CD4-positive, alpha-beta T cell (primary cell): ENCODE measurements at places on chromosomes 4 and X.

DNA sequence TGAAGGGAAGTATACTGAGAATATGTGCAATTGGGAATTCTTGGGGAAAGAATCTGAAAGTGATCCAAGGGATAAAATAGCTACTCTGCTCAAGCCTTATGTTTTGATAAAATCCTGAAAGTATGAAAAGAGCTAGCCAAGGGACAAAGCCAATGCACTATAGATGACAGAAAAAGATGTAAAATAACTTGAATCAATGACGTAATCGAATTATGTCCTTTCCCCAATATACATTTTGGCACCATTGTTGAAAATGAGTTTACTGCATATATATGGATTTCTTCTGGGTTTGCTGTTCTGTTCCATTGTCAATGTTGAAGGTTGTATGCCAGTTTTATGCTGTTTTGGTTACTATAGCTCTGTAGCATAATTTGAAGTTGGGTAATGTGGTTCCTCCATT, 407.3 kb downstream of the DCAF12L2 start:
- no peak for DNase-seq

- no peak for DNase-seq
Measured at GRCh38 chr4:105102016-105102415, 44.7 kb upstream of the TET2 start.

GRCh38 chrX:132563976-132564375, 75.1 kb upstream of the MBNL3 start:
- no peak for DNase-seq

DNA sequence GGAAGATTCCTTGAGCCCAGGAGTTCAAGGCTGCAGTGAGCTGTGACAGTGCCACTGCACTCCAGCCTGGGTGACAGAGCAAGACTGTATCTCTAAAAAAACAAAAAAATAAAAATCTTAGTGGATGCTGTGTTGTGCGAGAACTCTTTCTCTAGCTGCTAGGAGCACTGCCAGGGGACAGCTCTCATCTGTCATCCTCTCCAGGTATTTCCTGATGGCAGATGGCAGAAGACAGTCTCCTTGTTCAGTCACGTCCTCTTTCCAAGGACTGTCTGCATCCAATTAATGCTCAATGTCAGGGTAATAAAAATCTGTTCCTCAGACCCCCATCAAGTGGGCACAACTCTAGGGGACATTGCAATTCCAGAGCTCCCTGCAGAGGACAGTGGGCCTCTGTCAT, 29.2 kb downstream of the PPM1K start:
- no peak for DNase-seq

DNA sequence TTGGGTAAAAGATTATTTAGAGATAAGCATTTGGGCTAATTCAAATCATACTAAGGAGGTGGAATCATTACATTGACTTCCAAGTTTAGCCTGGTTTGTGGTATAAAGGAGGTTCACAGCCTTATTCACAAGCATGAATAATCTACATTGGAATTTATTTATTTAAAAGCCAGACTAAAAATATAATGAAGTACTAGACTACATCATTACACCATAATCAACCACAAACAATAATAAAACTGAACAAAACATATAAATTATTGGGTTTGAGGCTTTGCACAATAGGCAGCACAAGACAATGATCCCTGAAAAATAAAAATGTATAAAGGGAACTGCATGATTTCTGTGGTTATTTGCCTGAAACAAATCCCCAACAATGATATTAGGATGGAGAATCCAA, 314.0 kb downstream of the GBA3 start:
- DNase-seq = no peak

- DNase-seq = no peak
Measured at GRCh38 chr4:1300466-1301455, 11.1 kb downstream of the MAEA start.

- DNase-seq = no peak
Measured at GRCh38 chr4:30996841-30997240, 276.7 kb downstream of the PCDH7 start.

DNA sequence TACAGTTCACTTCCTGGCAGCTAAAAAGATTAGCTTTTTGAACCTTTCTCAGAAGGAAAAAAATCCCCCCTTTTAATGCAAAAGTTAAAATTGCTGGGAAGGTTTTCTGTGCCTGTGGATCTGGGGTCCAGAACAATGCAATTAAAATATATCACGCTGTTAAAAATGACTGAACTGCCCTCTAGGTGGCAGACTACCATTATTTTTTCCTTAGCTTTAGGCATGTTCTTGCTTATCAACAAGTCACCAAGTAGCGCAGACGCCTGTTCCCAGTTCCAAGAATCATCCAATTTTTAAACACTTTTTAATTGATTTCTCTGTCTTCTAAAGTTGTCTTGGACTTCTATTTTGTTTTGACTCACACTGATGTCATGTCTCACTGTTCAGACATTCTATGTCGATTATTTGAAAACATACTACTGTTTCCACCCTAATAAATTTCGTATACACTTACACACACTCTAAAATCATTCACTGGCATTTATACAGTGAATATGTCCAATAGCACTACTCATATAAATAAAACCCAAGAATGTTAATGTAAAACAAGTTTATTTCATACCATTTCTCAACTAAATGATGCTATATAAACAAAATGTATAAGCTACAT, 661.6 kb downstream of the RAPGEF2 start:
- no peak for DNase-seq

DNA sequence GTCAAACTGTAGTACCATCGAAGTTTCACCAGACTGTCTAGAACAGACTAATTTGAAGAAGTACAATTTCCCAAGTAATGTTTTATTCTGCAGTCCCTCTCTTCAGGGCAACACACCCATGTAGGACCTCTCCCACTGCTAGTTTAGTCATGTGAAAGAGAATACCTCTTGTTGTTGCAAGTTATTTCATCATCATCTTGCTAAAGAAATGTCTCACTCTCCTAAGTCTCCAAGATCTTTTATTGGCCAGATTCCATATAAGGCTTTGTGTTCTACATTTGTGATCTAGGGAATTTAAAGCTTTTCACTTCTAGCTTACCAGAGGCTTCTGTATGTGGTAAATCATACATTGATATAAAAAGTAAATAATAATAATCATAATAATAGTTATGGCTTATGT, 745.3 kb upstream of the MAGEB2 start:
- no peak for DNase-seq

GRCh38 chr4:85798012-85798770, 323.2 kb downstream of the ARHGAP24 start:
- DNase-seq = no peak

GRCh38 chrX:13888284-13888683, 71.4 kb upstream of the GPM6B start:
- DNase-seq = no peak

- DNase-seq = peak; percentile 69
Measured at GRCh38 chr4:186204103-186204559, 12.8 kb downstream of the CYP4V2 start.

GRCh38 chrX:31038575-31039326, 33.1 kb downstream of the FTHL17 start:
- peak; percentile 19 for DNase-seq

- no peak for DNase-seq
Measured at GRCh38 chr4:156971676-156972378, at the start of gene PDGFC. Gene PDGFC (minus strand): TSS chr4:156971799. CDS start chr4:156970903, 896 bp downstream.

- no peak for DNase-seq
Measured at GRCh38 chr4:80213117-80213815, 16.0 kb downstream of the PRDM8 start.

DNA sequence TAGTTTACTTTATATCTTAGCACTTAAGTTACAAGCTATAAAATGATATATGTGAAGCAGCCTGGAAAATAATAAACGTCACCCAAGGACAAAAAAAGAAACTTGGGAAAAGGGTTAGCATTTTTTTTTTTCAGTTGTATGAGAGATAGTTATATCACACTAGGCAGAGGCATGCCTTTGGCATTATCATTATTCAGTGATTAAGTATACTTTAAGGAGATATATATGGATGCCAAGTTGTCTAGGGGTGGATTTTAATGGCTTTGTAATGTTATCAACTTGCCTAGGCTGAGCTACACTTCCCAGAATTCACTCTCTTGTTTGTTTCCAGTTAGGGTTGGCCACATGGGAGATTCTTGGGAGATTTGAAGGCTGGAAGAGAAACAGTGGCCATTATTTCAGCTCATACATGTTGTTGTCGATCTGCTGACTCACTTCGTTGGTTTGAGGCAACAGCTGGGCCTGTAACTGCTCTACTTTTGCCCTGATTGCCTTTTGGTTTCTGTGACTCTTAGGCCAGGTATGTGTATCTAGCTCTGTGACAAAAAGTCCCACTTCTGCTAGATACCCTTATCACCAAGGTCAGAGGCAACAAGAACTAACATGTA, 11.5 kb upstream of the SRPX start:
- DNase-seq = no peak

DNA sequence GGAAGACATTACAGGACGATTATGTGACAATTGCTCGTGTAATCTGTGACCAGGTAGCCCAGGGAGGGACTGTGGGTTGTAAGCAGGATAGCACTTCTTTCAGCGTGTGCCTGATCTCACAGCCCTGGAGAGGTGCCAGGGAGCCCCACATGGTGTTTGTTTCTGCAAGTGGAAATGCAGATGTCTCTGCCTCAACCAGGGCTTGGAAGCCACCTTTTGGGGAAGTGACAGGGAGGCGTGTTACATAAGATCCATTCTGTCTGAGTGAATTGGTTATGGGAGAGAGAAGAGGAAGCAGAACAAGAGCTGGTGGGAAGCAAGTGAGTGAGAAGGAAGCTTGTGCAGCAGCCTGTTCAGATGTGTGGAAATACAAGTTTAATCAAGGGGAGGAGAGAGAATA, 104.5 kb upstream of the GATB start:
- DNase-seq = no peak

DNA sequence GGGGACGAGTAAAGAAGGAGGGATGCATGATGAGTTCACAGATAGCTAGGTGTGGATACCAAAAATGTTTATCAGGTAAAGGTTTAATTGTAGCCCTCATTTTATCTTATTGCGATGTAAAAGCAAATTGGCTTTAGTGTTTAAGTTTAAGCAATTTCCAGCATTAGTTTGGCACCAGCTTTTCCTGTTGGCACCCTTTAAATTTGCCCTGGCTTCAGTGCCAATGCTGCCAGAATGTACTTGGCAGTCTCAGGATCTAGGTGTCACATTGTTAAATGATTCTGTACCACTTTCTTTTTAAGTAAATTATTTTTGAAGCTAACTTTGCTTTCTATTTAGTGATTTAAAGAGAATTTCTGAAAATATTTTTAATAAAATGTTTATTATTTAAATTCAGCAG, 681.8 kb downstream of the PCDH18 start:
- no peak for DNase-seq

- DNase-seq = no peak
Measured at GRCh38 chr4:67892253-67892652, 8.5 kb upstream of the TMPRSS11D start.

DNA sequence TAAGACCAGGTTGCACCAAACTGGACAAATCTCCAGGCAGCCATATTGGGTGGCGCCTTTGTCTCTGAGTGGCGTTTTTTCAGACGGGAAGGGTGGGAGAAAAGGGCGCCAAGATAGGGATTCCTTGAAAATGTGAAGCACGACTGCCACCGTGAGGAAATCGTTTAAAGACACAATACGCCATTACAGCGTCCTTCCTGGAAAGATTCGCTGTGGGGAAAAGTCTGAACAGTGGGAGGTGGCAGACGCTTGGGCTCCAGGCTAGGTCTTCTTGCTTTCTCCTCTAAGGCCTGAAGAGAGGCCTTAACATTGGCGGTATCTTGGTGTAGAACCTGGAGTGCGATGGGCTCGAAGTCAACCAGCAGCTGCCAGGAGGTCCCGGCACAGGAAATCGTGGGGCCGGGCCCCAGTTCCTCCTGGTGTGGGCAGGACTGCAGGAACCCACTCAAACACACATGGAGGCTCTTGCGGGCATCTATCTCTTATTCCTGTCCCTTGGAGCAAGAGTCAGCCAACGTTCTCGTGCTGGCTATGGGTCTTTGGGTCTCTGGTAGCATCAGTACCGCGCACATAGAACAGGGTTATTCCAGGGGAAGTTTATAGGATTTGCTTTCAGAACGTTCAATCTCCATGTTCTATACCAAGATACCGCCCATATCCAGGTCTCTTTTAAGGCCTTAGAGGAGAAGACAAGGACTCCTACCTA, 208.8 kb downstream of the OR13H1 start:
- no peak for DNase-seq

- no peak for DNase-seq
Measured at GRCh38 chr4:90375081-90375480, 247.9 kb downstream of the CCSER1 start.

DNA sequence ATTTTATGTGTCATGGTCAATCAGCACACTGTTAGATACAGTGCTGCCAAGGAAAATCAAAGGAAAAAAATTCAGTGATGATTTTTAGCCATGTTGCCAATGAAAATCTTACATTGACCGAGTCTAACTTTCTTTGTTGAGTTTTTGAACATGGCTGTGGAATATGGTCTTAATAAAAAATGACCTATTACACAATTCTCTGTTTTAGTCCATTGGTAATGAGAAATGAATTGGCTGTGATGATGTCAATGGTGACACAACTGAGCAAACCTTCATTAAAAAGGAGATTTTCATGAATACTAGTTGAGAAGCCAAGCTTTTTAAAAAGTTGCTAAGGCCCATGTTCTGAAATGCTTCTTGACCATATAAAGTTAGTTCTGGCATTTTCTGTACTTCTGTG, 225.9 kb upstream of the GYPA start:
- no peak for DNase-seq

GRCh38 chrX:3712051-3712869, 1.2 kb downstream of the PRKX start:
- peak; percentile 27 for DNase-seq

GRCh38 chr4:12118651-12119213, 690.0 kb upstream of the HS3ST1 start:
- no peak for DNase-seq

DNA sequence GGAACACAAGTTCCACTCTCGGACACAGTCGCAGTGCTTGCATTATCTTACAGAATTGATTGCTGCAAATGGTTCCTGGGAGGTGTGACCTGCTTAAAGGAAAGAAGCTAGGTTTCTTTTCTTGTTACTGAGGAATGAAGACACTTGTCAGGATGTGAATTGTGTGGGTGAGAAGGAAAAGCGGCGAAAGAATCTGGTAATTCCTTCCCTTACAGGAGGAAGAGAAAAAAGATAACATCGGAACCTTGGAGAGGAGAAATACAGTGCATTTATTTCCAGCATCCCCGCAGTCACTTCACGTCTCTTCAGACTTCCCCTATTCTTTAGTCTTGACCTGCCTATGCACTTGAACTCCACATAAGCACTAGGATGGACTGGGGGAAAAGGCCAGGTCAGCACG, 389 bp upstream of the CCSER1 start:
- no peak for DNase-seq

GRCh38 chrX:40095583-40096394, 2.0 kb downstream of the BCOR start:
- no peak for DNase-seq

DNA sequence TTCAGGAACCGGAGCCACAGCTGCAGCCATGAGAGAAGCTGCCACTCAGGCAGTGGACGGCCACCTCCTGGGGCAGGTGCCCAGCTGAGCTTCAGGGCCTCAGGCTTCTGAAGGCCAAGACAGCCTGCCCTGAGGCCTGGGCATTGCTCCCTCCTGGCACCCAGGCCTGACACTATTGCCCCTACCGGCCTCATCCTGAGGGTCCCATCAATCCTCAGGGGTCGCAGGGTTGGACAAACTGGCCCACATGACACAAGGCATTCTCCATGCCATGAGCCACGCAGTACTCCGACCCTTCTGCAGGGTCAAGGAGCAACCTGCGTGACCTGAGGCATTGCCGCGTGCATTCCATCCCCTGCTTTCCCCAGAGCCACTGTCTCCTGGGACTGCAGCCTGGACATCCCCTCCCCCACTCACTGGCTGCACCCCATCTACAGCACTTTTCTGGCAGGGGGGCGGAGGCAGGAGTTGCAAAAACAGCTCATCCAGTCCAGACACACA, 3.0 kb upstream of the ZFP92 start:
- DNase-seq = no peak
